ENCODE measurements at places on chromosomes 4 and X. TPM values are rescaled to one million over a fixed set of nuclear protein-coding genes. Genes with fewer than 3 reads are reported as not detected.

DNA sequence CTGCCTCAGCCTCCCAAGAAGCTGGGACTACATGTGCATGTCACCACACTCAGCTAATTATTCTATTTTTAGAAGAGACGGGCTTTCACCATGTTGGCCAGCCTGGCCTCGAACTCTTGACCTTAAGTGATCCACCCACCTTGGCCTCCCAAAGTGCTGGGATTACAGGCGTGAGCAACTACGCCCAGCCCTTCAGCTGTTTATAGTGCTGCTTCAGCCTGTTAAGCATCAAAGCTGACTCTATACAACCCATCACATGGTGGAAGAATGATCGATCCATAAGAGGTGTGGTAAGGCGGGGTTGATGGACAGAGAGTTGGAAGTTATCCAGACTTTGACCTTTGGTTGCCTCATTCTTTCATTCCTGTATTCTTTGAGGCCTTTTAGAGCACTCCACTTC, 56.2 kb upstream of the RAPGEF2 start:
- H3K36me3 ChIP-seq: no peaks in the 10 kb centered on the region
- no peaks in the 10 kb centered on the region for H3K4me1 ChIP-seq
- H3K4me3 ChIP-seq: no peak overlapping the region

GRCh38 chr4:83259586-83259985, 25.0 kb downstream of the COQ2 start:
- no peak overlapping the region for H3K4me3 ChIP-seq
- no peak for DNase-seq
- H3K27me3 ChIP-seq: no peaks in the 10 kb centered on the region

GRCh38 chr4:154781126-154781982, at the start of gene RBM46:
Gene RBM46, plus strand, starts transcription at chr4:154781272. Its CDS starts 15,481 bp downstream, at chr4:154796753.
- H3K4me1 ChIP-seq: no peaks in the 10 kb centered on the region
- no peaks in the 10 kb centered on the region for H3K27me3 ChIP-seq
- H3K4me3 ChIP-seq: no peak within 1 kb of the TSS
- DNase-seq: no peak

Gene PHOX2B
- not detected for total RNA-seq

- H3K27ac ChIP-seq: no peak overlapping the region
- no peaks in the 10 kb centered on the region for H3K4me1 ChIP-seq
- DNase-seq: no peak
- no peaks in the 10 kb centered on the region for H3K36me3 ChIP-seq
- H3K27me3 ChIP-seq: no peaks in the 10 kb centered on the region
These were observed 57.3 kb downstream of the STOX2 start for GRCh38 chr4:183962419-183962818.

Gene EDA
- not detected for total RNA-seq

GRCh38 chrX:20802036-20802435, 535.3 kb upstream of the RPS6KA3 start:
- H3K4me1 ChIP-seq: no peaks in the 10 kb centered on the region
- no peak overlapping the region for H3K4me3 ChIP-seq
- no peak for DNase-seq
- H3K27ac ChIP-seq: no peak overlapping the region

DNA sequence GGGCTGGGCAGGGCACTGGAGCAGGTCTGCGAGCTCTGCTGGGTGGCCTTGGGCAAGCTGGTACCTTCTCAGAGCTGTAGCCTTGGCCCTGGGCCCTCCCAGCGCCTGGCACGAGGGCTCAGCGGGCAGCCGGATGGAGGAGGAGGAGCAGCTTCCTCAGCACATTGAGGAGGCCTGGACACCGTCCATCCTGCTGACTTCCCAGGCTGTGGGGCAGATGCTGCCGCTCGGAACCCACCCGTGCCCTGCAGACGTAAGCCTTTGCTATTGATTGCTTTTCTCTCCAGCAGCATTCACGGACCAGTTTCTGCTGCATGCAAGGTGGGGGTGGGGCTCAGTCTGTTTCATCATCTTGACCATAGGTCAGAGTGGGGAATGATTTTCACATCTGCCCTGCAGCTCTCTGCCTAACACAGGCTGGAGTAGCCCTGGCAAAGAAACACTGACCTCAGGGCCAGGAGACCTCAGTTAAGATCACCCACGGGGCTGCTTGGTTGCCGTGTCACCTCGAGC, 80.7 kb upstream of the PSAPL1 start:
- H3K4me3 ChIP-seq: no peak overlapping the region
- no peaks in the 10 kb centered on the region for H3K27me3 ChIP-seq
- peaks cover 11% of the 10 kb centered on the region for H3K4me1 ChIP-seq
- H3K27ac ChIP-seq: no peak overlapping the region

DNA sequence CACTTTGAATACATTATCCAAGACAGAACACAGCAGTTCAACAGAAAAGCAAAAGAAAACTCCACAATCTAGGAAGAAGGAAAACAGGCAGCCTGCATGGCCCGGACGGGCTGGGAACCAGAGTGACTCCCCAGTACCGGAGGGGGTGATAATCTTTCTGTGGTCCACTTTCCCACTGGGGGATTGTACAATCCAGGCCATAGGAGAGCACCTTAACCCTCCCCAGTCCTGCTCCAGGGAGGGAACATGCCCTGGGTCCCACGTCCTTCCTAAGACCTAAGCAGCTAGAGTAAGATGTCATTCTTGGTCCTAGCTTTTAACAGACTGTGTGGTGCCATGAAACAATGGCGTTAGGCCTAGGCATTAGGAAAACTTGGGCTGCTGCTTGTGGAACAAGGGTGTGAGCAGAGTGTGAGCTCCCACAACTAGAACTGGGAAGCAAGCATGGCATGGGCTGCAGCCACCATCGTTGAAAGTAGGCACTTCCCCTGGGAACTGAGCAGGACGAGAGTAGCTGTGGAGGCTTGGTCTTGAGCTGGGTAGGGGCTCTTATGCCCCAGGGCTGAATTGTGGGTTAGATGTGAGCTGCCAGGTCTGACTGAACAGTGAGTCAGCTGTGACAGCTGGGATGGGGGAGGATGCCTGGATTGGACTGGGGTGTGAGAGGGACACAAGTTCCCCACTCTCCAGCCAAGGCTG, 42.4 kb downstream of the NAT8L start:
- no peak overlapping the region for H3K27ac ChIP-seq
- DNase-seq: no peak
- H3K36me3 ChIP-seq: no peaks in the 10 kb centered on the region
- no peaks in the 10 kb centered on the region for H3K4me1 ChIP-seq
- no peaks in the 10 kb centered on the region for H3K27me3 ChIP-seq

- no peaks in the 10 kb centered on the region for H3K4me1 ChIP-seq
- no peak for DNase-seq
- H3K4me3 ChIP-seq: no peak overlapping the region
- no peaks in the 10 kb centered on the region for H3K27me3 ChIP-seq
- H3K27ac ChIP-seq: no peak overlapping the region
These were observed 72.1 kb downstream of the GATB start for GRCh38 chr4:151688785-151689043.

Gene CCDC160
- not detected for total RNA-seq

DNA sequence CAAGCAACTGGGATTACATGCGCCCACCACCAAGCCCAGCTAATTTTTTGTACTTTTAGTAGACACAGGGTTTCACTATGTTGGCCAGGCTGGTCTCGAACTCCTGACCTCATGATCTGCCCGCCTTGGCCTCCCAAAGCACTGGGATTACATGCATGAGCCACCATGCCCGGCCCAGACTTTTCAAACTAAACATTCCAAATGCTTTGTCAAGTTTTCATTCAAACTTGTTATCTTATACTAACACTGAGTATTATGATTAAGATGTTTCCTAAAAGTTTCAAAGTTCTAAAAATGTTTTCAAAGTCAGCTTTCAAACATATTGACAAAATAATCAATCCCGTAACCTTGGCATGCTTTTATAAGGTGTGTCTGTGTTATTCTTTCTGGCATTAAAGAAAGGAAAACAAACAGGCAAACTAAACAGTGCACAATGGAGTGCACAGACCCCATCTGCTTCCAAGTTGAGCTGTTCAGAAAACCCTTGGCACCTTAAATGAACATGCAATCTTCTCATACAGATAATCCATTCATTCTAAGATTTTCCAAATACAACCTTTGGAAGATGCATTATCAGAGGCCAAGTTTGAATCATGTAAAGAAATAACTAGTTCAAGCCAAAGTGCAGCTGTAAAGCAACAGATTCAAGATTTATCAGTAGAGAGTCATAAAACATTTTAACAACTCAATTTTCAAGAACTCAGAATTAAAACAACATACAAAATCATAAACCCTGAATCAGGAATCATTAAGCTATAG, 49.1 kb downstream of the ABCG2 start:
- H3K4me1 ChIP-seq: no peaks in the 10 kb centered on the region
- DNase-seq: no peak
- H3K27ac ChIP-seq: no peak overlapping the region
- no peaks in the 10 kb centered on the region for H3K27me3 ChIP-seq
- H3K36me3 ChIP-seq: no peaks in the 10 kb centered on the region
- H3K4me3 ChIP-seq: no peak overlapping the region

Gene XPNPEP2
- total RNA-seq: 1.6 TPM

Measured in natural killer cell (primary cell).